ENCODE measurements at places on chromosomes 4 and X.

DNA sequence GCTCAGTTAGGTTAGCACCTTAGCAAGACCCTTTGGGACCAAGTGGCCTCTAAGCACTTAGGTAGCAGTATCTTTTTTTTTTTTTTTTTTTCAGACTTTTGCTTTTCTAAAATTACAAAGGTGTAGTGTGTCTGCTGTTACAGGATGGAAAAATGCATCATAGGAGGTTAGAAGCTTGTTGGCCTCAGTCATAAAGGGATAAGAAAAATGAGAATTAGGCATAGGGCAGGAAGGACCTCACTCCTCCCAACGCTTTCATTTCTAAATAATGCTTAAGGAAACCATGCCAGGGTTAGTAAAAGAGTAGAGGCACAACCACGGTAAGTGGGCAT is 148.4 kb upstream of the PLAC1 start:
- DNase-seq = no peak

GRCh38 chr4:88998891-88999290 is 58.1 kb downstream of the FAM13A start:
- DNase-seq = no peak

DNA sequence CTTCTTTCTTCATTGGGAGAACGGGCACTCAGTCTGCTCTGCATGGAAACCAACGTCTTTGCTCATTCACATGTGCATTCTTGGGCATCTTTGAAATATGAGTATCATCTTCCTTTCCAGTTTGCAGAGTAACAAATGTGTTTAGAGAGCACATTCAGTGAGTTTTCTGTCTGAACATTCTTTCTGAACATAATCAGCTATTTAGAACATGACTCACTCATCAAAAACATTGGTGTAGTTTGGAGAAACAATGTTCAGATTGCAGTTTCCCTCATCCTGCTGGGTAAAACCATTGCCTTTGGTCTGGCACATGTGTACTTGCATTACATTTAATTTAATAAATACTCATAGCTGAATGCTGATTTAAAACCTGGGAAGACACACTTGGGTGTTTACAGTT is 81.5 kb upstream of the F9 start:
- no peak for DNase-seq

- DNase-seq = no peak
Observed at GRCh38 chrX:30513284-30513683, 64.3 kb downstream of the TASL start.

DNA sequence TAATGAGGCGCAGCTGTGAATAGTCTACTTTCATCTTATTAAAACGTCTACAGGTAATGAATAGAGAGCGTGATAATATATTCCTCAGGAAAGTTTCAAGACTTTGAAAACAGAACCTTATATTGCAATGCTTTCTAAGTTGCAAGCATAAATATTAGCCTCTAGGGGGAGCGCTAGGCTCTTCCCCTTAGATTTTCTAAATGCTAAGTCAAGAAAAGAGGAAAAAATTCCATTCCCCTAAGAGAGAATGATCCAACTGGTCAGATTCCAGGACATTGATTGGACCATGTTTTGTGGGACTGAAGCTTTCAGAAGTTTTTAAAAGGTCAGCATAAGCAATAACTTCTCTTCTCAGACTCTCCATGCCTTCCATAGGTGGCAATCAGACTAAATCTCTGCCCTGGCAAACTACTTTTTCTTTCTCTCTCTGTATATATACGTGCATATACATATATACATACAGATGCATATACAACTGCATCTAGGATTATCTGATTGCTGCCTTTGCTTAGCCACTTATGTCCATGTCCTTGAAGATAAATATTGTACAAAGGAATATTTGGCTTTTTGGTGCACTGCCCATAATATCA is 492.9 kb downstream of the INPP4B start:
- DNase-seq = no peak

DNA sequence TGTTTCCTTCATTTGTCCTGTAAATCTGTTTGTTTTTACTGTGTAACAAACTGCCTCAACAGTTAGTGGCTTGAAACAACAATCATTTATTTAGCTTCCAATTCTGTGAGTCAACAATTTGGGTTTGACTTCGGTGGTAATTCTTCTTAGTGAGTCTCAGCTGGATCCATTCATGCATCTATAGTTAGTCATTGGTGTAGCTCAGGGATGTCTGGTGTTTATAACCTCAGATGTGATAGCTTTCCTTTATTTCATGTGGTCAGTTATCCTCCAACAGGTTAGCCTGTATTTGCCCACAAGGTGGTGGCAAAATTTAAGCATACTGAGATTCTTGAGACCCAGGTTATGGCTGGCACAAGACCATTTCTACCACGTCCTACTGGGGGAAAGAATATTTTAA is 1267.2 kb downstream of the RAPGEF2 start:
- DNase-seq = no peak

DNA sequence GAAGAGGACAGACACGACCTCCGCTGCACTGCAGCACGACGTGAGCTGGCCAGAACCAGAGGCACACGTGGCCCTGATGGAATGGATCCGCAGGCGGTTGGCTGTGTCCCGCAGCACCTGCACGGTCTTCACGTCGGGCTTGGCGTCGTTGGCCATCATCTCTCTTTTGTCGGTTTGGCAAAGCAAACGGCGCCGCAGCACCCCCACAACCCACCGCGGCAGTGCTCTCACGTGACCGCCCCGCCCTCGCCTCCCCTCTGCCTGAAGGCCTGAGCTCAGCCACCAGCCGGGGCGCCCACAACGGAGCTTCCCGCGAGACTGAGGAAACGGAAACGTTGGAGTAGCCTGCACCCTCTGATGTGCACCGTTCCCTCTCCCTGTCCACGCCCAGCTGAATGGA is at the start of gene TKTL2:
Gene TKTL2 (minus strand): TSS at position 179 of the 400 bp plus-strand sequence. CDS start 20 bp downstream, at position 159.
- DNase-seq = no peak

GRCh38 chrX:46793386-46794143 is 34.6 kb upstream of the SLC9A7 start:
- DNase-seq = no peak

DNA sequence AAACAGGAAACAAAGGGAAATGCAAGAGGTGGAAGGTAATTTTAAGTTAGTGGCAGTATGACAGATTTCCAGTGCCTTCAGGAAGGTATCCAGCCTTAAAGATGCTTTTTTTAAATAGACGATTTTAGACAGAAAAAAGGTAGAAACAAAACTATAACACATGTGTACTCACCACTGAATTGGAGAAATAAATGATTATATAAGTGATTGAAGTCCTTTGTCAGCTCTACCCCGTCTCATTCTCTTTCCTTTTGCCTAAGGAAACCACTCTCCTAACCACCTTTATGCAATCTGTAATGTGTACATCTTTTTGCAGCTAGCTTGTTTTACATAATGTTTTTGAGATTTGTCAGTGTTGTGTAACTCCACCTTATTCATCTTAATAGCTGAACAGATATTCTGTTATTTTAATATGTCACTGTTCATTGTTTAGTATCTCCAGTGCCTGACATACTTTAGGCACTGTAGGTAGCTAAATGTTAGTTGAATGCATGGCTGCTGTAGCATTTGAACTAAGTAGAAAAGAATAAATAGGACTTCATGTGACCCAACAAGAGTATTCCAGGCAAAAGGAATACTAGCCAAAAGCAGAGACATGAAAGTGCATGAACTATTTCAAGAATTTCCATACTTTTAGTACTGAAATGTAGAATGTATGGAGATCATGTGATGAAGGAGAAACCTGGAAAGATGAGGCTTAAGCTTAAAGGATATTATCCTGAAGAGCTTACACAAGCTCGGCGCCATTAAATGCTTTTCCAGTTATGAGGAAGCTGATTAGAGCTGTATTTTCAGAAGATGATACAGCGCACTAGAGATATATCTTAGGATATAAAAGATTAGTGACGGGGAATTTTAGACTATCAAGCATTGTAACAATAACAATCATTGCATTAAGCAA is 865 bp downstream of the FAM200B start:
- DNase-seq = no peak

GRCh38 chr4:86381431-86381830 is 21.6 kb upstream of the MAPK10 start:
- DNase-seq = no peak

DNA sequence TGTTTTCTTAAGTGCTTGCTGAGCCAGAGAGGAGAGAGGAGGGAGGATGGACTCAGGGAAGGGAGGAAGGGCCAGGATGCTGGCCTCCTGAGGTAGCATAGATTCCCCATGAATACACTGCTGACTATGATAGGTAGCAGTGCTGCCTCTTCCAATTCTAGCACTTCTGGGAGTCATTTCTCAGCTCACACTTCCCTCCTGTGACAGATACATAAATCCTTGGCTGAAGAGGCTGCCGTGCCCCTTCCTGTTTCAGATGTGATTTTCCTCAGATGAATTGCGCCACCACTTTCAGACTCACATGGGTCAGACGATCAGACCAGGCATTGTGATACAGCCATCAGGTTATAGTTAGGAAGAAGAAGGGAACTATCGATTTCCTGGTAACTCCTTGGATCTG is 22.4 kb downstream of the TSC22D3 start:
- DNase-seq = no peak

GRCh38 chrX:42973321-42973720 is 195.4 kb upstream of the PPP1R2C start:
- DNase-seq = no peak

GRCh38 chr4:30760551-30760950 is 40.4 kb downstream of the PCDH7 start:
- DNase-seq = no peak

- DNase-seq = no peak
Observed at GRCh38 chrX:15989716-15990115, 133.6 kb upstream of the GRPR start.

- no peak for DNase-seq
Observed at GRCh38 chr4:184250795-184251669, 33.4 kb upstream of the ENPP6 start.

DNA sequence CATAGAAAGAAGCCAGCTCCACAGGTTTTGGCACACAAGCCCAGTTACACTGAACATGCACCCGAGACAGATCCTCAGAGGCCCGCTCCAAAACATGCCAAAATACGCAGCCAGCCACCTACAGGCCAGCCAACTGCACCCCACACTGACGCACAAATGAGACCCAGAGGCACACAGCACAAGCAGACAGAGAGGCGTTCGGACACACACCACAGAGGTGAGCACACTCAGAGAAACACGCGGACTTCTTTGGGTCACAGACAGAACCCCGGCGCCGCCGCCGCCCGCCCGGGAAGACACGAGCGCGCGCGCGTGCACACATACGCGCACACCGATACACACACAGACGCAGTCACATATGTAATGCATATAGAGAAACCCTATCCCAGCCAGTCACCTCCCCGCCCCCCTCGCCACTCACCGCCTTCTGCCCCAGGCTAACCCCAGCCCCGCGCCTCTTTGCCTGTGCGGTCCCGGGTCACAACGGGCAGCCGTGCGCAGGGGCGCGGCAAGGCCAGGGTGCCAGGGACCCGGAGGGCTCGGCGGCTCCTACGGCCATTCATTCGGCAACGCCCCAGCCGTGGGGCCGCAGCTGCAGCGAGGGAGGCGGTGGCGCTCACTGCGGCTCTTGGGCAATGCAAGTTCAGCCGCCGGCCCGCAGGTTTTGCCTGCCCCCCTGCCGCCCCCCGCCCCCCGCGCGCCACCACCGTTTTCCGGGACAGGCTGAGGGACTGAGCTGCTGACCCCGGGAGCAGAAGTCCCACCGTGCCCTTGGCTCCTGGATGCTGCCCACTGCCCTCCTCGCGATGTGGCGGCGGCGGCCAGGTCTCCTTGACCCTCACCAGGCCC is 553 bp downstream of the SEPTIN6 start:
- DNase-seq = no peak

DNA sequence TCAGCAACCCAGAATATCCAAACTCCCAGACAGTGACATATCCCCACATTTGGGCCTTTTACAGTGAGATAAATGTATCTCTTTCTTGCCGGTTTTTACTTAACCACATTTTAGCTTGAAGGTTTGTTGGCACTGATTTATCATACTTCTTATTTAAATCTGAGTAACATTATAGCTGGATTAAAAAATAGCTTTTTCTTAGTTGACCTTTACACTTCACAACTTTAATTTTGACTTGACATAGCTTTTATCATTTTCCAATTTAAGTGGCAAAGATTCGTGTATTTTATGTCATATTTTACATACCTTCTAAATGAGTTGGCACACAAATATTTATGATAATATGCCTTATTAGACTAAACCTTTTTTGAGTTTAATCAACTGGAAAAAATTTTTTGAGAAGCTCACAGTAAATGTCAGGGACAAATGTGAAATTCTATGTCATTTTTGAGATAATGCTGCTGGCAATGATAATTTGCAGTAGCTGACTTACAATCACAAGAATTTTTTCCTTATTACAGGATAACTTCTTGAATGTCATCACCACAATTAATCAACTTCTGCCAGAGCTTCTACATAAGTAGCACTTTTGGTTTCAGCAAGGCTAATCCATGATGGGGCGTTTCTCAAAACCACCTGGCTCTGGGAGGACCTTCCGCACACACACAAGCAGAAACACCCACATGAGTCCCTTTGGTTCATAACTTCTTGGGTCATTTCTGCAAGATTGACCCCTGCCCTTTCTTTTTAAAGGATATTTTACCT is 80.3 kb downstream of the SYTL5 start:
- DNase-seq = no peak

DNA sequence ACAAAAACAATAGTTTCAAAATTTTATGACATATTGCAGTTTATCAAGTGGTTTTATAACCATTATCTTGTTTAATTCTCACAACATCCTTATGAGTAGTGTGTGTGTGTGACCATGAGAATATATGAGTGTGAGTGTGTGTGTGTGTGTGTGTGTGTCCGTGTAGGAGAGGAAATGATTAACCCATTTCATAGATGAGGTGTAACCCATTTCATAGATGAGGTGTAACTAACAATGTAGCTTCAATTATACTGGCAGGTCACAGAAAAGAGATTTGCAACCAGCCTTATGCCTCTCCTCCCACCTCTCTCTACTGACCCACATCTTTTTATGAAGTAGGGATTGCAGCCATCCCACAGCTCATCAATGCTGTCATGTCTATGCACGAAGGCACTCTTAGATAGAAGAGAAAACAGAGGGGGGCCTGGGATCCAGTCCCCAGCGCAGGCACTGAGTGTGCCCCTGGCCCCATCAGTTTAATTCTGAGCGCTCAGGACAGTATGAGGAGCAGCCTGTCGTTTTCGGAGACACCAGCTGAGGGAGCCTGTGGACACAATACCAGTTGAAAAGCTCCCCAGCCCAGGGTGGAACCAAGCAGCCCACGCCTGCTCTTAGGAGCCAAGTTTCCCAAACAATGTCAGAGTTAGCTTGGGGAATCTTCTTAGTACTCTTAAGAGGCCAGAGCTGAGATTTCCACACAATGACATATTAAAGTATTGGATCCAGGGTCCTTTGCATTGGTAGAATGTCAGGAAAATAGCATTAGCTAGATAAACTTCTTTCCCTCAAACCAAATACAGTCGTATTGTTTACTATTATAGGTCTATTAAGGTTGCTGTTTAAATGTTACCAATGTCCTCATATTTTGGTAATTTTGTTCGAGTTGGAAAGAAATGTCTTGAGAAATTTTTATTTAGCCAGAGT is 88.6 kb downstream of the PALLD start:
- DNase-seq = no peak

Measured in stimulated activated CD8-positive, alpha-beta memory T cell treated with anti-CD3 and anti-CD28 coated beads, Interleukin-7, amount 100 ng/mL, for 1 hour (primary cell).